Activated T-cell treated with anti-CD3 and anti-CD28 coated beads for 24 hours (primary cell): ENCODE measurements at places on chromosomes 16 and 17.

GRCh38 chr17:44906010-44906646 is 6.9 kb upstream of the EFTUD2 start:
- DNase-seq: no peak

DNA sequence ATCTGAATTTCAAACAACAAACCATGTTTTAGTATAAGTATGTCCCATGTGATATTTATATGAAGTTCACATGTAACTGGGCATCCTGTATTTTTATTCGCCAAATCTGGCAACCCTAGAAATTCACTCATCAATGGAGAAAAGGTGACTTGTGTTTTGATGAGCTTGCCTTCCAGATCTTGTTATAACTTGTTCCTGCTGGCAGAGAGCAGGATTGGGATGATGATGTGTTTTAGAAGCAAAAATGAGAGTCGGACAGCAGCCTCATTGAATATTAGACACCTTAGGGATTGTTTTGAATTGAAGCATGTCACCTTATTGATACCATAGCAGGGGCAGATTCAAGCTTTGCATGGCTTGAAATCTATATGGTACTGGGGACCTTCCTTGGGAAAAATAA is 85.4 kb upstream of the MED13 start:
- DNase-seq: no peak

- no peak for DNase-seq
Measured at GRCh38 chr17:35062308-35062707, 1.2 kb downstream of the RFFL start.

GRCh38 chr16:7369204-7369603 is 36.6 kb downstream of the RBFOX1 start:
- DNase-seq: no peak

GRCh38 chr17:8614988-8615387 is 15.5 kb downstream of the MYH10 start:
- no peak for DNase-seq

DNA sequence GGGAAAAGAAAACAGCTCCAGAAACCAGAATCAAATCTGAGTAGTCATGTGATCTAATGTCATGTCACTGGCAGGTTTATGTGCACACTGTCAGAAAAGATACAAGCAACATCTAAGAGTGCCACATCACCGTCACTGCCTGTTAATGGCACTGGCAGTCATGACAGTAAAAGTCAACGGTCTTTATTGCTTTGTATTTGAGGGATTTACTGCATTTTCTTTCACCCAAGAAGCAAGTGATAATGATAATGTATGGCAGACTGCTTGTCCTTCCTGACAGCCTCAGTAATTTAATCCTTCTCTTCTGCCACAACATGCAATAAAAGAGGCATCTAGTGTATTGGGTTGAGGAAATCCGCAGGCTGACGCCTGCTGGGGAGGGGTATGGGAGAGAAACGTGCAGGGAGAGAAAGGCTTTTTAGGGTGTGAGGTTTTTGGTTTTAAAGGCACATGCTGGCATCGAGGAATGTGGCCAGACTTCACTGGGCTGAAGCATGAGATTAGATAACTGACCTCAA is 92.4 kb downstream of the RPGRIP1L start:
- DNase-seq: no peak

- no peak for DNase-seq
Measured at GRCh38 chr17:73856556-73856955, 212.3 kb upstream of the SDK2 start.

DNA sequence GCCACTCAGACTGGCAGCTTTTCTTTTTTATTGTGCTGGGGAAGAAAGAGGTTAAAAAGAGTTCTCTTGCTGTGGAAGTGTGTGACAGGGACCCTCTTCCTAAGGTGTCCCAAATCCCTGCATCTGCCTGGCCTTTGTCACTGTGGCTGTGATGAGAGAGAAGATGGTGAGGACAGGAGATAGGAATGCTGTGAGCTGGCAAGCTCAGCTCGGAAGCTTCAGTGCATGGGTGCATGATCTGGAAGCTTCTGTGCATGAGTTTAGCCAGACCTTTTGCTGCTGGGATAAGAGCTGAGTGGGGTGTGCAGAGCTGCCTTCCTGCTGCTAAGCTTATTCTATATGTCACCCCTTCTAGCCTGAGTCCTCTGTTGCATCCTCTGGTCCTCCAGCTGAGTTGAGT is 103.3 kb upstream of the CACNG3 start:
- no peak for DNase-seq

GRCh38 chr17:79809530-79810129 is 12.8 kb upstream of the CBX8 start:
- no peak for DNase-seq

- no peak for DNase-seq
Measured at GRCh38 chr16:75229172-75230031, 10.6 kb downstream of the CTRB1 start.

DNA sequence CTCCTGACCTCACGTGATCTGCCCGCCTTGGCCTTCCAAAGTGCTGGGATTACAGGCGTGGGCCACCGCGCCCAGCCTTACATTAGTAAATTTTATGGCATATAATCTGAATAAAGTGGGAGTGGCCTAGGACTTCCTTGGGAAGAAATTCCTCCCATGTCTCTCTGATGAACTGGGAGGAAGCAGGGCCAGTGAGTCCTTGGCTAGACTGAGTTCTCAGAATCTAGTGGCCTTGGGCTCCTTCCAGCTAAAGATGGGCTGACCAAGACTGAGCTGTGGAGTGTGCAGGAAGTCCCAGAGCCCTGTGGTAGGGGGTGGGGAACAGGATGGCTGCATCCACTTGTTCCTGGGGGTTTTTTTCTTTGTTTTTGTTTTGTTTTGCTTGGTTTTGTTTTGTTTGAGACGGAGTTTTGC is 10.0 kb upstream of the NAGLU start:
- DNase-seq: no peak

DNA sequence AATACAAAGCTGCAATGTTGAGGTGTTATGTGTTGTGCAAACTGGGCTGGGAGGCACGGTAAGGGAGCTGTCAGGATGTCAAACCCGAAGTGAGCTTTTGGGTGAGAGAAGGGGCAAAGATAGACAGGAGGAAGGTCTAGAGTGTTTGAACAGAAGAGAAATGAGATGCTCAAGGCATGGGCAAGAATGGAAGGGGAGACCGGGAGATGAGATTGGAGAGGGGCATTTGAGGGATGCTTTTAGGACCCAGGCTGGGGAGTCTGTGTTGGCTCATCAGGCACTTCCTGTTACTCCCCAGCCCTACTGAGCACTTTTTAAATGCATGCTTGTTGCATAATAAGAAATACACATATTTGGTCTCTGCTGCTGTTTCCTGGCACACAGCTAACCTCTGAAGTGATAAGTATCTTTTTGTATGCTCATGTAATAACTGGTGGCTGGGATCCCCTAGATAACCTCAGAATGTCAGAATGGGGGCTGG is 13.7 kb downstream of the UNC45B start:
- DNase-seq: no peak

DNA sequence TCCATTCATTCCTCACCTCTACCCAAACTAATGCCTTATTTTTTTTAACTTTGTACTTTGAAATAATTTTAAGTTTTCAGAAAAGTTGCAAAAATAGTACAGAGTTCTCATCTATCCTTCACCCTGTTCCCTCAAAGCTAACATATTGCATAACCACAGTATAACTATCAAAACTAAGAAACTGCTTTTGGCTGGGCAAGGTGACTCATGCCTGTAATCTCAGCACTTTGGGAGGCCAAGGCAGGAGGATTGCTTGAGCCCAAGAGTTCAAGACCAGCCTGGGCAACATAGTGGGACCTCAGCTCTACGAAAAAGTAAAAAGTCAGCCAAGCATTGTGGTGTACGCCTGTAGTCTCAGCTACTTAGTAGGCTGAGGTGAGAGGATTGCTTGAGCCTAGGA is 147.7 kb downstream of the SKAP1 start:
- no peak for DNase-seq

DNA sequence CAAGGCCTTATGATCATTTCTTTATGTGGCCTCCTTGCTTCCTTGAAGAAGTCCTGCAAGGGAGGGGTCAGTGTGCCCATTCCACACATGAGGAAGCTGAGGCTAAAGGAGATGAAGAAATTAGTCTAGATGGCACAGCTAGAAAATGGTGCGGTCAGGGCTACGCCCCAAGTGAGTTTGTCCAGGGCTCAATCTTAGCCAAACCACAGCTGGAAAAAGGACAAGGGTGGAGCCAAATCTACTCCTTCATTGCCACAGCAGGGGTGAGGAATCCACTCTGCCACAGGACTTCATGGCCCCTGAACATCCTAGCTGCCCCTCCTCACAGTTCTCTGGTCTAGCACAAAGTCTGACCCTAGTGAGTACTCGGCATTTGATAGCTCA is 16.2 kb downstream of the BEAN1 start:
- no peak for DNase-seq

GRCh38 chr16:50304467-50305440 is 38.4 kb downstream of the ADCY7 start:
- DNase-seq: no peak

DNA sequence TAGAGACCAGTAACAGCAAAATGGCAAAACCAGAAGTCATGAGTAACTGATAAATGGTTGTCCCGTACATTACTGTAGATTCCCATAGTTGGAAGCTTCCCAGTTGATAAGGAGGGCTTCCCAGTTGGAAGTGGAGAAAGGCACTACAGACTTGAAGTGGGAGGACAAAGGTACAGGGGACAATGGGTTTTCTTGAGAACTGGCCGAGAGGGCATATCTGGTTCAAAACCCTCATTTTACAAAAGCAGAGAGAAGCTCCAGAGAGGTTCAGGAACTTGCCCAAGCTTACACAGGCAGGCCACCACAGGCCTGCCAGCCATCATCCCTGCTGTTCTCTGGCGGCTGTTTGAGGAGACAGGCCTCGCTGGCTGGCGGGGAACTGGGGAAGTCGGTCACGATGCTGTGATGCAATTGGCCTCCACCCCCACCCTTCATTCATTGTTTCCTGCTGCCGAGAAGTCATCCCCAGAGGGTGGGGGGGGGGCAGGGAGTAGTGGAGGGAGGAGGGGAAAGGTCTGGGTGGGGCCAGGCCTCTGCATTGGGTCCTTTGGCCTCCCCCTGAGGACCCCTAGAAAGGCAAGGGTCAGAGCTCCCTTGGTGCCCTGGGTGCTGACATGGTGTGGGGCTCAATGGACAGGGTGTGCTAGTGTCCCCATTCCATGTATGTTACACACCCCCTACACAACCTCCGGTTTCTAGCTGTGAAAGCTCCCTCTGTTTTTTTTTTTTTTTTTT is 3.0 kb downstream of the UBALD2 start:
- peak; percentile 75 for DNase-seq

- DNase-seq: no peak
Measured at GRCh38 chr16:87371261-87371866, 12.2 kb downstream of the FBXO31 start.

- DNase-seq: no peak
Measured at GRCh38 chr17:924711-925475, 54.7 kb downstream of the NXN start.

DNA sequence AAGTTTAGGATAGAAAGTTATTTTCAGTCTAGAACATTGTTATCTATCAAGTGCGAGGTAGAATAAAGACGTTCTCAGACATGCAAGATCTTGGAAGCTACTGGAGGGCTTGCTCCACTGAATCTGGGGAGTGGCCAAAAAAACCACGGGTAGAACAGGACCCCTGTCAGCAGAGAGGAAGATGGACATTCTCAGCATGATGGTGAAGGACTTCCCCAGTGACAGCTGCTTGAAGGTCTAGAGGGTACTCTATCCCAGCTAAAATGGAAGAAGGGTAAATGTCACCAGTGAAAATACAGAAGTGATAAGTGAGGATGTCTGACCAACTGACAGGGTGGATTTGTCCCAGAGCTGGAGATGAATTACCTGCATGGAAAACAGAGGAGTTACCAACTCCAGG is 10.1 kb downstream of the TNFRSF13B start:
- DNase-seq: no peak

GRCh38 chr16:87303431-87303930 is 13.7 kb downstream of the C16orf95 start:
- no peak for DNase-seq

DNA sequence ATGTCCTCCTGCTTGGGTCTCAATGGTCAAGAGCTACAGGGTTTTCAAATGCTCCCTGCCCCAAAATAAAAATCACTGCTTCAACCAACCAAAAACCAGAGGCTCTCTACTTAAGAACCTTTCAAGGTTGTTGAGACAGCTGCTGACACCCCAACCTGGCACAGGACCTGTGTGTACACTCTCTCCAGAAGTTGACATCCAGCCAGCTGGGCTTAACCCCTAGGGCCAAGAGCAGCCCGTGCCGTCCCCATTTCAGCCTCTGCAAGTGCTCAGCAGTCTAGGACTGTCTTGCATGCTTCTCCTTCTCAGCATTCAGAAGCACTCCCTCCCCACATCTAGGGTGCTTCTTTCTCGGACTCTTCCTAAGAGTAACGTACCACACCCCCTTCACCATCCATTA is 59.0 kb upstream of the TRAP1 start:
- no peak for DNase-seq

DNA sequence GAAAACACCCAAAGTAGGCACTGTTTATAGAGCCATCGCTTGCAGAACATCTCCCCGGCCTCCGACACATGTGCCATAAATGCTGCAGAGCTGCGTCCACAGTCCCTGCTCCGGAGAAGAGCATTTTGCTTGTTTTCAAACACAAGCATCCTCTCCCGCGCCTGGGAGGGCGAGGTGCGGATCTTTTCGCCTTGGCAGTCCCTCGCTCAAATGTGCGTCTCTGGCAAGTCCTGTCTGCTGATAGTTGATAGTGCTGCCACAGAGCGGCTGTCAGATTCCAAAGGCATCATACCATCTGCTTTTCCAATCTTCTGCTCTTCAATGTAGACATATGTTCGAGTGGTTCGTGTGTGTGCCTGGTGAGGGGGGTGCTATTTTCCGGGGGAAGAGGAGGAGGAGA is 603.7 kb downstream of the MAF start:
- no peak for DNase-seq

DNA sequence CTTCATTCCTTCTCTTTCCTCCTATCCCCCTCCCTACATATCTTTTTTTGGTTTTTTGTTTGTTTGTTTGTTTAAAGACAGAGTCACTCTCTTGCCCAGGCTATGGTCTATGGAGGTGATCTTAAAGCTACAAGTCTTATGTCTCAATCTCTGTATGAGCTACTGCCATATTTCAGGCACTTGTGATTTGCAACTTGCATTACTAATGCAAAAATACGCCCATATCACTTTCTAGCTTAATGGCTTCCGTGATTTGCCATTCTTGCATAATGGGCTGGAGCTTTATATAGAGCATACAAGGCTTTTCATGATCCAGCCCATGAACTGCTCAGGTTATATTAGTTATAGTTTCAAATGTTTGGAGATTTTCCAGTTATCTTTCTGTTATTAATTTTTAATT is 7.5 kb downstream of the CFAP97D1 start:
- DNase-seq: no peak

- no peak for DNase-seq
Measured at GRCh38 chr16:28537076-28537475, 1.7 kb downstream of the NUPR1 start.

- DNase-seq: no peak
Measured at GRCh38 chr17:67413388-67413787, 36.3 kb downstream of the PITPNC1 start.

- no peak for DNase-seq
Measured at GRCh38 chr17:51407576-51407975, 147.2 kb downstream of the UTP18 start.

DNA sequence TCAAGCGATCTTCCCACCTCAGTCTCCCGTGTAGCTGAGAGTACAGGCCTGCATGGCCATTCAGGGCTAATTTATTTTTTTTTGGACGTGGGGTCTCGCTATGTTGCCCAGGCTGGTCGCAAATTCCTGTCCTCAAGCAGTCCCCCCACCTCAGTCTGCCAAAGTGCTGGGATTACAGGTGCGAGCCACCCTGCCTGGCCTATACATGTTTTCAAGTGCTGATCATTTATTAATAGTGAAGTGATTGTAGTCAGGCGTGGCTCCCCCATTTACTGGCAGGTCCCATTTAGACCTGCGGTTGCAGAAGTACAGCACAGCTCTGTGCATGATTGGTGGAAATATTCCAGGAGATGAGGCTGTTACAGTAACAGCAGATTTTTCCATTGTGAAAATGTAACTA is 8.4 kb downstream of the FOXK2 start:
- no peak for DNase-seq
